ENCODE measurements at places on chromosomes 12 and 14.

DNA sequence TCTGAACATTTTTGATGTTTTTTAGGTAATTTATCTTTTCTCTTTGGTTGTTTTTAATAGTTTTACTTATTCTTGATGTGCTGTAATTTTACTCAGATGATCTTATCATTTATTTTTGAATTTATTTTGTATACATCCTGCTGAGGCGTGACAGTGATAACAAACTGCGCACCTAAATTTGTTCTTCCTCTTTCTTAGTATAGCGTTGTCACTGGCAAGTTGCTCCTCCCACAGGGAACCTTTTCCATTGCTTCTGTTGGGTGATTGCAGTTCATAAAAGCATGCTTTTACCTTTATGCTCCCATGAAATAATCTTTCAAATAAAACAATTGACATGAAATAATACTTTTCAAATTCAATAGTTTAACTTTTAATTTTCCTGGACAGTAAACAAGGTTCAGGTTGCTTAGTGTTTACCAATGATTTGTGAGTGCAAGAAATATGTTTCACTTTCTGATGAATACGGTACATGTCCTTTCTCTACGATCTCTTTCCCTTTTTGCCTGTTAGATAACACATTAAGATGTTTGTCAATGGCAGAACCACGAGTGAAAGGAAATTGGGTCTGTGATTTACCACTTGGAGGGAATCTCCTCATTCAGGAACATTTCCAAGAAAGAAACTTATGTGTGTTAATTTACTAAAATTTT is 223.3 kb downstream of the CCDC91 start:
- no peak for DNase-seq

DNA sequence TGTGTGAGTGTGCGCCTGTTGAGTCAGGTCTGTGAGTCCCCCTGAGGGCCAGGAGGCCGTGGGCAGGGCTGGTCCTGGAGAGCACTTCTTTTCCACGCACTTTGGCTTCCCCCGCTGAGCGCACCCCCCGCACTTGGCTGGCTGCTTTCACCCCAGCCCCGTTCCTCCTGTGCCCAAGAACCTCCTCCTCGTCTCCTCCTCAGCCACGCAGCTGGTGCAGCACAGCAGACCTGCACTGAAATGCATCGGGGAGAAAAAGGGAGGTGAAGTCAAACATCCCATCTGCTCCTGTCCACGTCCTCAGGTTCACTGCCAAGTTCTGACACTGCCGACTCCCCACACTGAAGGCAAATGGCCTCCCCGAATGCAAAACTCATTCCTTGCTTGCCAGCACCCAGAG is 362.7 kb upstream of the SFSWAP start:
- DNase-seq = no peak

DNA sequence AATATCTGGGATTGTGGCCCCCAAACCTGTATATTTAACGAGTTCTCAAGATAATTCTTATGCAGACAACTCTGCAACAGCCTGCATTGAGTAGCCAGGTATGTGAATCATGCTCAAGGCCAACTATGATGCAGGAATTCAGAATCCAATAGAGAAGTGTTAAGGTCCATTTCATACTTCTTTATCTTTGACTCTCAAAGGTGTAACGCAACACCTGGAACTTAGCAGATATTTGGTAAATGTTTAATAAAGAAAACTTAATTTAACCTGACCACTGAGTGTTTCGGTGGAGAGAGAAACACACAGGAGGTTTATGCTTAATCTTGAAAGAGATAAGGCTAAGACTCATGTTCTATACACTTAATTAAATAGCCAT is 156.5 kb upstream of the PLEKHG7 start:
- DNase-seq = no peak

DNA sequence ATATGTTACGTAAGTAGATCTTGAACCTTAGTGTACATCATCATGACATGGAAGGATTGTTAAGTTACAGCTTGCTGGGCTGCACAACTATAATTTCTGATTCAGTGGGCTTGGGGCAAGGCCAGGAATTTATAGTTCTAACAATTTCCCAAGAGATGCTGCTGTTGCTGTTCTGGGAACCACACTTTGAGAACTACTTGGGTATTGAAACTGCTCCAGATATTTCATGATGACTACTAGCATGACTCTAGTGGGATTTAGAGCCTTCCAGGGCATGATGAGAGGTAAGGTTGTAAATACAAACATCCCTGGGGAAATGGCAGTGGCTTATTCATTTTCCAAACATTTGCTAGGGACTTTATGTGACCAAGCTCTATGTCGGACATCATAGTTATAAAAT is 904.8 kb upstream of the SEL1L start:
- no peak for DNase-seq

- no peak for DNase-seq
These were observed 235.2 kb downstream of the SLC41A2 start for GRCh38 chr12:104722601-104723534.

DNA sequence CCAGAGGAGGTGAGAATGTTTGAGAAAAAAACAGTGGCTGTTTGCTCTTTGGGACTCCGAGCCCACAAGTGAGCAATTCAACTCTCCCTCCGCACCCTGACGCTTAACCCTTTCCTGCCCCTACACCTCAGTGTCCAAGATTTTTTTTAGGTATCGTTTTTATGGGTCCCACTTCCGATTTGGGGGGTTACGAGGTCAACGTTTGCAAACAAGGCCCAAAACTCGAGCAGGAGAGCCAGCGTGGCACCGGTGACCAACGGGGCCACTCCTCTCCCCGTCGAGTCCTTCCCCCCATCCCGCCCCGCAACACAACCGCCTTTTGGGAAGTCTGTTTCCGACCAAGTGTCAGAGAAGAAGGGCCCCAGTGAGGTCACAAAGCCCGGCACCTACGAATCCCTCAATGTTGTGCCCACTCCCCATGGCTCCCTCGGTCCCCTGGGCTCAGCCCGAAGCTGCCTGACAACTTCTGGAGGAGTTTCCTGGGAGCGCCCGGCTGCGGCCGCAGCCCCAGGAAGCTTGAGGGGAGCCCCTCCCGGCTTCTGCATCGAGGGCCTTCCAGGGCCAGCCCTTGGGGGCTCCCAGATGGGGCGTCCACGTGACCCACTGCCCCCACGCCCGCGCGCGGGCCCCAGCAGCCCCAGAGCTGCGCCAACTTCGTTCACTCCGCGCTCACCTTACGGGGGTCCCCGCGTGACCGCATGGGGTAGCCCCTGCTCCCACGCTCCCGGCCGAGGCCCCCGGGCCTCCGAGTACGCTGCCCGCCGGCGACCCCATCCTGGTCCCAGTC is 1.2 kb downstream of the CDK2AP1 start:
- DNase-seq = peak; percentile 31

DNA sequence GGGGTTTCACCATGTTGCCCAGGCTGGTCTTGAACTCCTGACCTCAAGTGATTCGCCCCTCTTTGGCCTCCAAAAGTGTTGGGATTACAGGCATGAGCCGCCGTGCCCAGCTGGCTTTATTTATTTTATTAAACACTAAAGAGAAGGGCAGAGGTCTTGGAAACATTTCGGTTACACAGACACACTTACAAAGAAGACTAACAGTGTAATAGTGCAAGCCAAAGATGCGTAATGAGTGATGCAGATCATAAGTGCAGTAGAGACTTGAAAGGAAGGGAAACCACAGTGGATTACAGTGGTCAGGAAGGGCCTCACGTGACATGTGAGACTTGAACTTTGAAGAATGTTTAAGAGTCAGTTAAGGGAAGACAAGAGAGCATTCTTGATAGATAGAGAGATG is 33.9 kb upstream of the CDK17 start:
- no peak for DNase-seq

- DNase-seq = no peak
These were observed 72.4 kb upstream of the SYT1 start for GRCh38 chr12:78792052-78792698.

GRCh38 chr14:45949479-45949878 is 696.5 kb upstream of the MIS18BP1 start:
- DNase-seq = no peak
